Activated CD4-positive, alpha-beta T cell treated with anti-CD3 and anti-CD28 coated beads, Interleukin-2, amount 50 U/mL, for 1 hour (primary cell): ENCODE measurements at places on chromosomes 16 and 17.

GRCh38 chr17:80035937-80036714 lies at the start of gene CCDC40:
Gene CCDC40, plus strand, starts transcription at chr17:80036642. Its CDS starts 21 bp downstream, at chr17:80036663.
- DNase-seq: peak; percentile 76

GRCh38 chr16:30903002-30903401 lies 6.6 kb downstream of the CTF1 start:
- DNase-seq: no peak

GRCh38 chr17:35947156-35947585 lies 3.7 kb upstream of the LYZL6 start:
- DNase-seq: peak; percentile 31

DNA sequence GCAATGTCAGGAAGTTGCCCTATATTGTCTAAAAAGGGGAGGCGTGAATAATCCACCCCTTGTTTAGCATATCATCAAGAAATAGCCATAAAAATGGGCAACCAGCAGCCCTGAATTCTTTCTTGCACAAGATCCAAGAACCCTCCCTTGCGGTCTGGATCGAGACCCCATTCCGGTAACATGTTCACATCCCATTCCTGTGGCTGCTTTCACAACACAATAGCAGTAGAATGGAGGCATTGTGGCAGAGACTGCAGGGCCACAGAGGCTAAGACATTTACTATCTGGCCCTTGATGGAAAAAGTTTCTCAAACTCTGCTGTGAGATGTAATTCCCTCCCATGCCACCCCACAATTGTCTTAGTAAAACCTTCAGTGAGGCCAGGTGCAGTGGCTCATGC lies 73.2 kb downstream of the RMI2 start:
- no peak for DNase-seq

GRCh38 chr17:67912088-67912487 lies 84.2 kb downstream of the C17orf58 start:
- DNase-seq: no peak

GRCh38 chr17:77028900-77029299 lies 111.9 kb upstream of the SEC14L1 start:
- no peak for DNase-seq

DNA sequence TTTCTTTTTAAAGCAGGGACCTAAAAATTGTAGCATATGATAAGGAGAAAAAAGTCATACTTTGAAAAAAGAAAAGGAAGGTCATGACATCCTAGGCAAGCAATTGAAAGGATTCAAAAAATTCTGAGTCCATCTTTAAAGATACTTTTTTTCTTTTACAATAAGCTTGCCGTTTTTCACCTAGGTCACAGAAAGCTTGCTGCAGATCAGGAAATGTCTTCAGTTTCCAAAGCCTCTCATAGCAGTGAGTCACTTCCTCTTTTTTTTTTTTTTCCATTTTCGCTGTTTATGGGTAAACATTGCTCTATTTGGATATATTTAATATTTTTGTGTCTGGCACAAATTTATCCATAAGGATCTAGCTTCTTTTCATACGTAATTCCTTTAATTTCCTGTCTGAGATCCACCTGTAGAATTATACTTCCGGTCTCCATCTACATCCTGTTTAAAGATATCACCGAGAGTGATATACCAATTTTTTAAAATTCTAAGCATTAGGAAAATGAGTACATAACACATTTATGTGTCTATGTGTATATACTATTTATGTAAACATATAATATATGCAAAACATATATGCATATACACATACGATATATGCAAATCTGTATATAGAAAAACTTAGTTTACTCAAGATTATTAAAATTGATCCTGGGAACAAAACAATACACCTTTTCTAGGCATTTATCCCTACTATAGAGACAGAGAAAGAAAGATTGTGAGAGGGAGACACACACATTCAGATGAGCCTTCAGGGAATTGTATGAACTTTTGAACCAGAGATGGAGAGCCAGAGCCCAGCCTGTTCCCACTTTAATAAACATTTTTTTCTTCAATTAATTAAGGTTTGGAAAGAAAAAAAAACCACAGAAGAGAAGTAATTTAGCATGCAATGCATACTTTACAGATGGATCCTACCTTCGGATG lies 134.4 kb downstream of the SKAP1 start:
- DNase-seq: no peak

- DNase-seq: no peak
Measured at GRCh38 chr17:17590883-17591354, 589 bp downstream of the PEMT start.

DNA sequence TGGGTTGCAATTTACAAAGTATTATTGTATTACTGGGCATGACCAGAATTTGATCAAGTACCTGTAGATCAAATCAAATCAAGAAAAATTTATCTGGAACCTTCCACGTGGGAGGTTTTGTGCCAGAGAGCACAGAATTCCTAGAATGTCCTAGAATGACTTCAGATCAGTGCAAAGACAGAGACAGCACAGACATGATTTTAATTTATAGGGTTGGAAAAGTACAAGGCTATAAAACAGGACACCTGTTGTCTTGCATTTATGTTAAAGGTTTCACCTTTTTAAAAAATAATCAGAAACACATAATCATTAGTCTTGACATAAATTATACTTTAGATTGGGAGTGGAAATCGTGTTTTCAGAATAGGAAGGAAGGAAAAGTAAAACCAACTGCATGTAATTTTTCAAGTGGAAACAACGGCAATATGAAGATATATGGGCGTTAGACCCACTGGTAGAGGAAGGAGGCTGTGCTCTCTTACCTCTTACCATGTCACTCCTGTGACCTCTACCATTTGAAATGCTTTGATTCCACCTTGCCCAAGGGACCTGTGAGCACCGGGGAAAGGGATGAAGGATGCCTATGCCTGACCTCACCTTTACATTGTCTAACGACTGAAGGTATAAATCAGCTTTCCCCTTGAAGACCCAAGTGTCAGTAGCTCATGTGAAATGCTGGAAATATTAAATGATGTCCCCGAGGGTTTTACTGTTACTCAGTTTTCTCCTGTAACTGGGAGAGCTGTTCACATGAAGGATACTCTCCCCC lies 100.4 kb downstream of the SNX11 start:
- no peak for DNase-seq

DNA sequence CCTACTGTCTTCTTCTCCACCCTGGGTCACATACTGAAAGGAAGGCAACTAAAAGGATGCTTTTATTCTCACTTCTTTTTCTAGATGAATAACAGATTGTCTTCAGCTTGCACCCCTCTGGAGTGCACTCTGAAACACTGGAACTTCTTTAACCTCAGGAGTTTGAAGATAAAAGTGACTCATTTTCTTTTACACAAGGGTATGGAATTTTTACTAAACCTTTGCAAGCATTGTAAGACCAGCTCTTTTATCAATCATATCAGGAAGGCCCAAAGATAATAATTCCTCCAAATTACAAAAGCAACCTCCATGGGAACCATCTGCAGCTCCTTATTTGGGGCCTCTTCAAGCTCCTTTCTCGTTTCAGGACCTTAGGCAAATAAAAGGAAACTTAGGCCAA lies 193.5 kb upstream of the KIF2B start:
- no peak for DNase-seq

DNA sequence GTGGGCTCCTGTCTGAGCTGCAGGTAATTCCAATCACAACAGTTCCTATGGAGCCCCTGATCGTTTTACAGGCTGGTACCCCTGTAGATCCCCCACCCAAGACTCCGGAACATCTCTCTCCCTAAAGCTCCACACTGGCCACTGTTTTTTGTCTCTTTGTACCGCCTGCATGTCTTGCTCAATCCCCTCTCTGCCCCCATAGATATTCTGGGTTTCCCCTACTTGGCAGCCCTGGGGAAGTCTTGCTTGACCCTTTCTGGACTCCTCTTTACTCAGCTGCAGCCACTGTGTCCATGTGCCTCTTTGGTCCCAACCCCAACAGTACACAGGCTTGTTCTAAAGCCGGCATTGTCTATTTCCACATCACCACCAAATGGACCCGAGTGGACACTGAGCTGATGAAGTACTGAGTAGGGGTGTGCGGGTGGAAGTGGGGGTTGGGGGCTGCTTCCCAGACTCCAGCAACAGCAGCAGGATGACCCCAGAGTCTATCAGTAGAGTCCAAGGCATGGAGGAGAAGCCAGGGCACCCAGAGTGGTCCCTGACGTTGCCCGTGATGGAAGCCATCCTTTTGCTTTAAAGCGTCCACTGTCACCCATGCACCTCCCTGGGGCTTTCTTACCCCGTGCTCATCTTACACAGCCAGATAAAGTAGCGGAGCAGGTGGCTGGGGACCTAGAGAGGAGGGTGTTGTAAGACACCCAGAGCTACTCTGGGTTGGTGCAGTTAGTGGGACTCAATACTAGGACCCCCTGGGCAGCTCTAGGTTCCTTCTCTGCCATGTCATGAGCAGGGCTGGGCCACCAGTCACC lies 6.4 kb downstream of the CD300LB start:
- DNase-seq: no peak

- no peak for DNase-seq
Measured at GRCh38 chr17:2949469-2950044, 113.8 kb downstream of the OR1D5 start.

DNA sequence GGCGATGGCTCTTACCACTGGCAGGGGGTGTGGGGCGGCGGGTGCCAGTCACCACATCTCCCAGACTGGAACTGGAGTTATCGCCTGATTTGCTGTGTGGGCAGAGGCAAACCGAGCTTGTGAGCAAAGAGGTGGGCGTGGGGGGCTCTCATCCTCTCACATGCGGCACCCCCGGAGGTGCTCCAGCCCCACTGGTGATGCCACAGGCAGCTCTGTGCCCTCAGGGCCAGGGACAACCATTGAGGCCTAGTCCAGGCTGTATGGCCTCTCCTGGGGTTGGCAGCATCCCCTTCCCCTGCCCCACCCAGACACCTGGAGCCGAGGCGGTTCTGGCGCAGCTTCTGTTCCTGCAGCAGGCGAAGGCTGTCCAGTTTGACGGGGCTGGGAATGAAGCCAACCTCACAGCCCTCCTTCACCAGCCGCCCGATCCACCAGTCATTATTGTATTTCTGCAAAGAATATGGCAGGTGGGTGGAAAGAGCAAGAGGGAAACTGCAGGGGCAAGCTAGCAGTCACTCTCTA lies 10.9 kb downstream of the CACNB1 start:
- DNase-seq: no peak

DNA sequence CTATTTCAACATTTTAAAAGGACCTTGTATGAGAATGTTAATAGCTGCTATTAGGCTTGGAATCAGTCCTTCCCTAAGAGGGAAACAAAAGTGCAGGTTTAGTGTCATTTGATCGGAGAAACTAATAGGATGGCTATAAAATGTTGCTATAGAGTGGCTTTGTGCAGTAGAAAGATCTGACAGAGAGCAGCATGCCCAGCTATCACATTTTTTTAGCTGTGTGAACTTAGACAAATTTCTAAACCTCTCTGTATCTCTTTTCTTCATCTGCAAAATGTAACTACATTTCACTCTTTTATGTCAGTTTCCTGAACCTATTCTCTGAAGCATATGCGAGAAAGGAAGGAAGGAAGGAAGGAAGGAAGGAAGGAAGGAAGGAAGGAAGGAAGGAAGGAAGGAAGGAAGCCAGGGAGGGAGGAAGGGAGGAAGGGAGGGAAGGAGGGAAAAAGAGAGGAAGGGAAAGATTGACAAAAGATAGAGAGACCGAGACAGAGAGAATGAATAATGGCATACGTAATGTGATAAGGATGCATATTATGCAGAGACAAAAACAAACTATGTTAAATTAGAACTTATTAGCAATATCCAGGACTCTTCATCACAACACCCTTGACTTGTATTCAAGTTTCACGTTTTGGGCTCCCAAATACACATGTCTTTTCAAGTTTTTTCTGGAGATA lies 52.6 kb upstream of the CDH8 start:
- DNase-seq: no peak

- no peak for DNase-seq
Measured at GRCh38 chr17:52158450-52159042, at the start of gene CA10. Gene CA10, minus strand, starts transcription at chr17:52158714.

GRCh38 chr17:6096201-6097004 lies 26.2 kb downstream of the WSCD1 start:
- DNase-seq: no peak

- no peak for DNase-seq
Measured at GRCh38 chr17:8012996-8013640, 10.7 kb downstream of the GUCY2D start.

- DNase-seq: peak; percentile 55
Measured at GRCh38 chr17:59521465-59522126, 43.8 kb upstream of the DHX40 start.

GRCh38 chr16:48914070-48914469 lies 304.1 kb upstream of the N4BP1 start:
- DNase-seq: no peak

- no peak for DNase-seq
Measured at GRCh38 chr17:58936295-58936694, 170.4 kb downstream of the TRIM37 start.

DNA sequence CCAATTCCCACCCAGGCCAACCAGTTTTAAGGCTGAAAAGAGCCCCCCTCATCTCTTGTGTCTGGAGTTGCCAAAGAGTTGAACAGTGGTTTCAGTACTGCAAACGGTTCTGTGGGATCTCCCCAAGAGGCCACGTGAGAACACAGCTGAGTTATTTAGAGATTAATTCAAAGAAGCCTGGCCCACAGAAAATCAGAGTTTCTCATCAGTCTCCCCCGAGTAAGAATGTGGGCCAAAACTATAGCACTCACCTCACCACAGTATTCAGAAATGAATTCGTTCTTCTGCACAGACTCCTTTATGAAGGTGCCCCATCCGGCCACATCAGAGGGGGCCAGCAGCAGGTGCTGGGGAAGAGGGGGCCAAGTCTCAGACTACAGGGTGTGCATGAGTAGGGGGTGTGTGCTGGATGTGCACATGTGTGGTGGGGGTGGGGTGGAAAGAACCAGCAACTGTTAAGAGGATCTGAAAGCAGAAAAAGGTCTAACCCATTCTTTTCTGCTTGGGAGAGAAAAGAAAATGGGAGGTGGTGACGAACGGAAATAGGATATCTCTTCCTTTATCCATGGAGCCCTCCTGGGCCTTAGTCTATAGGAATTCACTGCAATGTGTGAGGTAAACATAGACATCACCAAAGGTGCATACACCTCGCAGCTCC lies 22.6 kb downstream of the CNTNAP1 start:
- no peak for DNase-seq

- no peak for DNase-seq
Measured at GRCh38 chr16:2385190-2385836, 43.9 kb upstream of the CCNF start.
